Activated naive CD4-positive, alpha-beta T cell (primary cell): ENCODE measurements at places on chromosomes 2 and 18.

DNA sequence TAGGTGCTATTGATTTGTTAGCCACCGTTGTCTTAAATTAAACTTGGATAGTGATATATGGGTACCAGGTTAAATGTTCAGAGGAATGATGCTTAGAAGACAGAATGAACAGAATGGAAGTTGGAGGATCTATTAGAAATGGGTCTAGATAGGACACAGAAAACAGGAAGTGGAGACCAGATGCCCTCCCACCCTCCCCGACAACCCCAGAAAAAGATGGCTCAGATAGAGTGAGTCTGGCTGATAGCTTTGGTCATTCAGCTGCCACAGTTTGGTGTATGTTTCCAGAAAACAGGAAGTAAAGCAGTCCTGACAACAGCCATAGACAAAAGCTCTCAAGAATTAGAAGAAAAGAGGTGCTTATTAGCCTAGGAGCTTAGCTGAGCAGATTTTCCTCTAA is 71.5 kb upstream of the DSG1 start:
- DNase-seq = no peak

DNA sequence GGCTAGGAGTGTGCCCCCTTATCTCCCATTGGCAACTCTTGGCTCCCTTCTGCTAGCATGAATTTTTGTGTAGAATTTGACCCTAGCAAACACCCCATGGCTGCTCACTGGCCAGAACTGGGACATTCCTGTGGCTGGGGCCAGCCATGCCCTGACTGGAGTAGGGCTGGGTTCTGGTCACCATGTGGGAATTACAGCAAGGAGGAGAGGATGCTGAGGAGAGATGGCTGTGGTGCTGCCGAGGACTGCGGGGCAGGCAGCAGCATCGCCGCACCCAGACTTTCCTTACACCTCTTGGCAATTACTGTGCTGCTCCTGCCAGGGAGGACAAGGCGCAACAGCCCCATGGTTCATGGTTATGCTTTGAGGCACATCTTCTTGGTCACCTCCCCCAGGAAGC is 12.7 kb downstream of the KCNF1 start:
- DNase-seq = no peak

- DNase-seq = no peak
Observed at GRCh38 chr2:41510108-41510507, 537.7 kb upstream of the PKDCC start.

DNA sequence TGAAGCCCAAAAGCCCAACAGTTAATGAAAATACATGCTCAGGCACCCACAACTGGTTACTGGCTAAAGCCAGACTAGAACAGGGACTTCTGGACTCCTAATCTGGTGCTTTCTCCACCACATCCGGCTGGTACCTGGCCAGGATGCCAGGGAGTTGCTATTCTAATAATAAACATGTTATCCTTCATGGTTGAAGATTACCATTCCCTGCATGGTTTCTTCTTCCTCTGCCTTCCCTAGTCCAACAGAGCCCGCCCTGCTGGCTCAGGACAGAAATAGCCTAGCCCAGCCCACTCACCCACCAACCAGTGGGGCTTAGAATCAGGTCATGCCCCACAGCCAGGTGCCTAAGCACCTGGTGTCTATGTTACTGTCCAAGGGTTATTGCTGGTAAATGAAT is 184.2 kb downstream of the TMEM247 start:
- no peak for DNase-seq

GRCh38 chr18:59468821-59469220 is 109.8 kb upstream of the LMAN1 start:
- no peak for DNase-seq

DNA sequence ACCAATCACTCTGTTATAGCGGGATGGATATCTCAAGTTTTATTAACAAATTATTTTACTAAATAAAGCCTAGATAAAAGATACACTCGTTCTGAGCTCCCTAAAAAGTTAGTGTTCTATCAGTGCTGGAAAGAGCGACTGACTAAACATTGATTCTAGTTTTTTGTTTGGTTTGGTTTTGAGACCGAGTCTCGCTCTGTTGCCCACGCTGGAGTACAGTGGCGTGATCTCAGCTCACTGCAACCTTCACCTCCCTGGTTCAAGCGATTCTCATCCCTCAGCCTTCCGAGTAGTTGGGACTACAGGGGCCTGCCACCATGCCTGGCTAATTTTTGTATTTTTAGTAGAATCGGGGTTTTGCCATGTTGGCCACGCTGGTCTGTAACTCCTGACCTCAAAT is 73.8 kb upstream of the CDCA7 start:
- no peak for DNase-seq

GRCh38 chr2:3759761-3760160 is 56.4 kb downstream of the DCDC2C start:
- DNase-seq = no peak

DNA sequence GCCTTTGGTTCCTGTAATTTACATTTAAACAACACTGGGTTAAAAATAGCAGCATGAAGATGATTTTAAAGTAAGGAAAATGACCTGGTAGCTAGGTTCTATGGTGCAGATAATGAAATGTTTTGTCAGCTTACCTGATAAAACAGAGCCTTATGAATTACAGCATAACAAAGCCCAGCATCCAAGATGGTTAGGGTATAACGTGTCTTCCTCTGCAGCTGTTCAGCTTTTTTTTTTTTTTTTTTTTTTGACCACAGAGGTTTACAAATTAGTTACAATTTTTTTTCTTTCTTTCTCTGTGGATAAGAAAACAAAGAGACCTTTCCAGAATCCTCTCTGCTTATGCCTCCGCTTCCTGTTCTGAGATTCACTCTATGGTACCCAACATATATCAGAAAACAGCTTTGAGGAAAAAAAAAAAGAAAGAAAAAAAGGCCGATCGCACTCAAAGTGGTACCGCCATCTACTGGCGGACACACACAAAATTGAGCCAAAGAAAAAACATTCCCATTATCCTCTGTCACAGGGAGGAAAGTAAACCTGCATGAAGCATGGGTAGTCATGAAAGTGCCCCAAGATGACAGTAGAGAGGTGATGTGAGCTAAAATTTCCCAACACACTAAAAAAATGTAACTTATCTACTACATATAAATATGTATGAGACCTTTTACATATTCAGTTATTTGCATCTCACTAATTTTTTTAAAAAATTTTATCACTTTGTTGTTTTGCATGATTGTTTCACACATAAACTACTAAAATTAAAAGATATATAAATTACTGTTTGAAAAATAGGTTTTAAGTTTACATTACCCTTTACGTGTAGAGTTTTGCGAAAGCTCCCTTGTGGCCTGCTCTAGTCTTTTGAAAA is at the start of gene SCN3A:
Gene SCN3A (minus strand): TSS at position 362 of the 871 bp plus-strand sequence. CDS start 27,656 bp downstream, outside the sequence.
- no peak for DNase-seq

- no peak for DNase-seq
Observed at GRCh38 chr2:113227290-113227689, 51.4 kb downstream of the PAX8 start.

GRCh38 chr2:148900350-148900837 is 25.4 kb downstream of the KIF5C start:
- DNase-seq = no peak

GRCh38 chr2:138956116-138956515 is 175.9 kb upstream of the NXPH2 start:
- no peak for DNase-seq

DNA sequence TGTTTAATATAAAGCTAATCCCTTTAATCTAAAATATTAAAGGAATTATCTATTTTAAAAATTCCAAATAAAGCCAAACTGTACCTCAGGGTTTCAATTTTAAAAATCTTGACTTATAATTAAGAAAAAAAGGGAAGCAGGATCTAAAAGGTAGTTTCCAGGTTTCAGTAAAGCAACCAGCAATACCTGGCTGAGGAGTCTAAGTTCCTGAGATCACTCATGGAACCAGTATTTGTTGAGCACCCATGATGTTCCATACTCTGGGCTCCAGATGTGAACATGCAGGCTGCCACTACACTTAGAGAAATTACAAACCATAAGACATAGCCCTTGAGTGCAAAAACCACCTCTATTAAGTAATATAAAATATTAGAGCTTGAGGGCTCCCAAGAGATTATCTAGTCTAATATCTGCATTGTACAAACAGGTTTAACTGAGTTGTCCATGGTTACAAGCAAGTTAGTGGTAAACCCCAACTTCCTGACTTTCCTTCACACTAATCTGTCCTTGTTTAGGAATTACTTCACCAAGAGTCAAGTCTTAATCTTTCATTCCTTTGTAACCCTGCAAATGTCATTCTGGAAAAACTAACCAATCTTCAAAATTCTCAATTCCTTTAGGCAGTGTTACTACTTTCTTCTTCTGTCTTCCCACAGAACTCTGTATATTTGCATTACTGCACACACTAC is 49.2 kb downstream of the CLASP1 start:
- DNase-seq = no peak

- DNase-seq = no peak
Observed at GRCh38 chr2:76711490-76711889, 810.7 kb downstream of the LRRTM4 start.

DNA sequence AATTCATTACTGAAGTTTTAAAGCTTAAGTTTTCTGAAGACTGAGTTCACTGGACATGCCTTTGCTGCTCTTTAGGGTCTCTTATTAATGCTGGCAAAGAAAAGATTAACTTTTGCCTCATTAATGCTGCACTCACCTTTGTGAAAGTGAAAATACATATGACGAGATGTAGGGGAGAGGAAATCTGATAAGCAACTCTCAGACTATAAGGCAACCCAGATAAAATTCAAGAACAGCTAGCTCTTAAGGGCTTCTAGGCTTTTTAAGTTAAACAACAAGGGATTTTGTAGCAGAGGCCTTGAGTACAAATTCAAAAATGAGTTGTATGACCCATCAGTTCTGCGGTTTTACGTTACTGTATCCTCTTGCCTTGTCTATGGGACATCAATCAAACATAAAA is 143.7 kb downstream of the USP34 start:
- DNase-seq = no peak

DNA sequence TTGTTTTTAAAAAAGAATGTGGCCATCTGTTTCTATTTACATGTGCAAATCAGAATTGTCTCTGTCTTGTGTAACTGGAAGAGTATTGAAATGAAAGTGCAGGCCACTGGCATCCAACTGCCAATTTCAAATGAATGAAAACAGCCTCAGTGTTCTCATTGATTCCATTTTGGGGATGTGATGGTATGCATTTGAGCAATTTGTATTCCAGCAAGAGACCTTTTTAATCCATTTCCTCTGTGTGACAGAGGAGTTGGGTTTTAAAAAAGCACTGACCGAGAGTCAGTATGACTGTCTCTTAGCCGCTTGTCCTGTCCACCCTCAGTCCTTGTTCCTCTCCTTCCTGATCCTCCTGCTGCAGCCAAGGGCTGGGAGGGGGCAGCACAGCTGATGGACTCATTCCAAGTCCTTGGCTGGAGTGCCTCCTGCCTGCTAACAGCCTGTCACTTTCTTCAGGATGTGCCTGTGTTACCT is 50.0 kb downstream of the ASAP2 start:
- no peak for DNase-seq
